ENCODE measurements at places on chromosomes 3 and 15. TPM values are rescaled to one million over a fixed set of nuclear protein-coding genes. Genes with fewer than 3 reads are reported as not detected.

Gene TRIM42
- polyA plus RNA-seq, result not detected

DNA sequence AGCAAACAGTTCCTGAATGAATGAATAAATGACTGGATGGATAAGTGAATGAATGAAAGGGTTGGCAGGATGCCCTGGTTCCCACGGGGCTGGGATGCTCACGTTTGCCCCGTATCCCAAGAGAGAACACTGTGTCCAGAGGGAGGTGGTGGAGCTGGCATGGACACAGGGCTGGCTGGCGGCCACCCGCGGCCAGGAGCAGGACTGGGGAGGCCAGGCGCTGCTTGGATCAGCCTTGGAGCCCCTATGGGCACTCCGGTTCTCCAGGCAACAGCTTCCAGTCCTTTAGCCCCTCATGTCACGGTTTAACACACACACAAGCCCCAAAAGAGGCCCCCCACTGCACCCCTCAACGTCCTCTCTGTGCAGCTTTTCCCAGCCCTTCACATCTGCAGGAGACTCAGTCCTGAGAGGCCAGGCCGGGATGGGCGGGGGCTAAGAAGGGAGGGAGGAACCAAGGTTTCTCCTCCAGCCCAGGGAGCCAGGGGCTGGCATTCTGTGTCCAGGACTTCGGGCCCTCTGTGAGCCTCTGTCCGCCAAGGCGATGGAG lies 86.0 kb upstream of the ALDH1L1 start:
- peak; percentile 38 for DNase-seq

Gene SAXO2
- polyA plus RNA-seq, result 5.8 TPM

Gene SCN11A
- 0.27 TPM for polyA plus RNA-seq

DNA sequence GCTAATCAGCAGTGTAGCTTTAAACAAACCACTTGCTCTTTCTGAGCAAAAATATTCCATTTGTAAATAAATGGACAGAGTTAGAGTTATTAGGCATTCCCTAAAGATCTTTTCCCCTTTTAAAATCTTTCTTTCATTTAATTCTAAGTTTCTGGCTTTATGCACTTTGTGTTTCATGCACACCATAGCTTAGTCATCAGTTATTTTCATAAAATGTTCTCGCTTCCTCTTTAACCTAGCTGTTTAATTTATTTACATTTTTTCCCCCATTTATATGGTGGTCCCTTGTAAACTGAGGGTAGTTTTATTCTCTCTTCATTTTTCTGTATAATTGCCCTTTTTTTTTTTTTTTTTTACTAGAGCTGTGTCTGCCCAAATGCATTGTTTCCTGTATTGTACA lies 315.0 kb upstream of the LRRFIP2 start:
- DNase-seq, result no peak

GRCh38 chr3:45486926-45487325 lies 98.5 kb downstream of the LARS2 start:
- DNase-seq, result no peak

- no peak for DNase-seq
These were observed 15.5 kb upstream of the ONECUT1 start for GRCh38 chr15:52805351-52806283.

Gene NPAP1
- polyA plus RNA-seq, result 0.03 TPM

DNA sequence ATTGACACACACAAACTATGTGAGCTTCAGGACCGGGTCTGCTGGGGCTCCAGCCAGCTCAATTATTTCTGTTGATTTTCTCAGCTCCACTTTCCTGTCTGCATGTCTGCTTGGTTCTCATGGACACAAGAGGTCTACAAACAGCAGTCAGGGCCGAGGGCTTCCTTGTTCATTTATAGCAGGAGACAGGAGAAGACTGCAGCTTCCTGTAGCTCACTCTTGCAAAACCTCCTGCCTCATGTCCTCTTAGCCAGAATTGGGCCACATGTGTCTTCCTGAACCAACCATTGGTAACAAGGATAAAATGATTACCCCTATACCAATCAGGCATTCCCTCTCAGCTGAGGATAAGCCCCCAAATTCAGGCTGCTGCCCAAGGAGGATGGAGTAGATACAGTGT lies 182.8 kb downstream of the TLE3 start:
- DNase-seq, result no peak

- peak; percentile 55 for DNase-seq
These were observed 4.7 kb downstream of the BHLHE40 start for GRCh38 chr3:4983739-4984510.

Measured in adrenal gland (tissue), 19 donors.